ENCODE measurements at places on chromosomes 6 and 20.

- DNase-seq, result no peak
Measured at GRCh38 chr6:123333000-123333756, 303.6 kb downstream of the TRDN start.

- no peak for DNase-seq
Measured at GRCh38 chr6:93675856-93676417, 256.6 kb upstream of the EPHA7 start.

GRCh38 chr20:61940491-61940890 lies 125.2 kb downstream of the TAF4 start:
- no peak for DNase-seq

GRCh38 chr20:18983796-18984195 lies 170.2 kb downstream of the SCP2D1 start:
- DNase-seq, result no peak

DNA sequence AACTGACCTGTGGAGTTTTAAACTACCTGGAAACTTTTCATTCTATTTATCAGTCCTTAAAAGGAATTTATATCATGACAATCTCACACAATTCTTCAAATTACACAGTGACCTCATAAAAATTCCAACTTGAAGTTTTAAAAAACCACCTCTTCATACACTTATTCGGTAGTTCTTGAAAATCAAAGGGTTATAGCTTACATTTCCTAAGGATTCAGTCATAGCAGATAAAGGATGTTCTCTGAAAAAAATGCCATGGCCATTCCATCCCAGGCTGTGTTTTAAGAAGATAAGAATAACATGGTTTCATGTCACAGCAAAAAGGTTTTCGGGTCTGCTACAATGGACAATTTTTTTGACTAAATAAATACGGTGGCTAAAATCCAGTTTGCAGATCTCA lies 41.2 kb downstream of the GOPC start:
- no peak for DNase-seq

DNA sequence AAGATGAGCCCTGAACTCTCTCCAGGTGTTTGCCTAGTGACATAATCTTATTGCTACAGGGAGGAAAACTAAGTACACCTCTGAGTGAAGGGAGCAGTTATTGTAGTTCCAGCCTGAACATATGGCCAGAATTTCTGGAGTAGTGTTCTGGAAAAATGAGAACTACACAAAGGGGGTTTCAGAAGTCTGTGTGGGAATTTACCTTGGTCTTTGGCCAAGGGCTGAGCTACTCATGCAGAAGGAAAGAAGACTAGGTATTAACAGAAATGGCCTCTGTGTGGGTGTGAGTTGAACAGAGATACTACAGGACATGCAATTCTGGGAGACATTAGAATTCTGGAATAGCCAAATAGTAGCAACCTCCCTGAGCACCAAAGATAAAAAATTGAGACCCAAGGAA lies 1009.7 kb upstream of the GJE1 start:
- DNase-seq, result no peak

DNA sequence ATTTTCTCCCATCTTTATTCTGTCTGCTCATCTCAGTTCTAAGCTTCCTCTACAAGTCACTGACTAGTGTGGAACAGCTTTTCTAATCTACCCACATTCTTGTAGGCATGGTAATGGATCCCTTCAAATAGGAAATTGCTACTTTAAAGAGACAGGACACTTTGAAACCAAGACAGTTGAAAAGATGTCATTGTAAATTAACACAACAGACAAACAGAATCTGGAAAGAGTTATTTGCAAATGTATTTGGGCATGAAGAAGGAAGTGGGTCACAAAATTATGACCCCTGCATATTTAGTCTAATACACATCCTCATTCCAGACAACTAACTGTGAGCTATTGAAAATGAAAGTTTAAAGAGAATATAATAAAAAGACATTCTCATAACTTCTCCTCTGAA lies 298.2 kb upstream of the MARCKS start:
- DNase-seq, result no peak

DNA sequence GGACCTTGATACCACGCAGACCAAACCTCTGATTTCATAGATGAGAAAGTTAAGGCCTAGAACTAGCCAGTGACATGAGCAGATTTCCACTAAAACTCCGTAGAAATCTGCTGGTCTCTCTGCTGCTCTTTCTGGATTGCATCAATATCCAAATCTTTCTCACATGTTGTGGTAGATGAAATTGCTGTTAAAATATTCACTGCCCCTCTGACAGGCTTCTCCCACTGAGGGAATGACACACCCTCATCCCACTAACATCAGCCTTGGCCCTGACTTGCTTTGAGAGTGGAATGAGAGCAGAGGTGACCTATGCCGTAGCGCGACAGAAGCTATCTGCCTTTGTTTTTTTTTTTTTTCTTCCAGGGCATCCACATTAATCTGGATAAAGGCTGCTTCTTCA lies 20.4 kb upstream of the EXOC2 start:
- no peak for DNase-seq

- DNase-seq, result peak; percentile 97
Measured at GRCh38 chr20:62533591-62534495, 58.0 kb upstream of the GATA5 start.

GRCh38 chr6:160117137-160117536 lies 4.5 kb upstream of the SLC22A1 start:
- DNase-seq, result no peak

DNA sequence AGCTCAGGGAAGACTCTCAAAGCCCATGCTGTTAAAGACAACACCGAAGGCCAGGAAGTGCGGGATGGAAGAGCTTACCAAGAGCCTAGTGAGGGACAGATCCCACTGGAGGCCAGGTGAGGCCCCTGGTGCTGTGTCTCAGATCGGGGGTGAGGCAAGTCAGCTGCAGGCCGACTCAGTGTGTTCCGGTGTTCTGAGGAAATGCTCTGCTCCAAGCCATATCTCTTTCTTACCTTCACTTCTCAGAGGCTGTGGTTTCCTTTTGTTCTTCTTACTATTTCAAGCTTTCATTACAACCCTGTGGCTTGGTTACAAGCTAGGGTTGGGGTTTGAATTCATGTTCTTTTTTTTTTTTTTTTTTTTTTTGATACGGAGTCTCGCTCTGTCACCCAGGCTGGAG lies 114.3 kb upstream of the ZFP64 start:
- no peak for DNase-seq

GRCh38 chr20:33130568-33131061 lies 37.3 kb upstream of the BPIFA2 start:
- DNase-seq, result no peak

Measured in hematopoietic multipotent progenitor cell treated with erythropoietin and hydrocortisone succinate and interleukin-3 and kit ligand, for 4 days (in vitro differentiated cells).